ENCODE measurements at places on chromosomes 7 and 10.

DNA sequence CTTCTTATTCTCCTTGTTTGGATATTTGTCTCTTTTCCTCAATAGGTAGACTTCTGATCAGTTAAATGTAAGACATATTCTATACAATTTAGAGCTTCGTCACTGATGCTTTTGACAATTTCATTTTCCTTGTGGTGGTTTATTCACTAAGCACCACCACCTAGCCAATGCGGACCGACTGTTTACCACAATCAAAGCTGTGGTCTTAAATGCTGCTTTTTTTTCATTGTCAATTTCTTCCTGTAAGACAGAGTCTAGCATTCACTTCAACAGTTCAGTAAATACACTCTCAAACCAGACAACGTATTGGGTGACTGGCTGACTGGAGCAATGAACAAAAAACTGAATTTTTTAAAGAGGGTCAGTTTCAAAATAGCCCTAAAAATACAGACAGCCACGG is 239.0 kb downstream of the DNAJB6 start:
- DNase-seq = no peak

DNA sequence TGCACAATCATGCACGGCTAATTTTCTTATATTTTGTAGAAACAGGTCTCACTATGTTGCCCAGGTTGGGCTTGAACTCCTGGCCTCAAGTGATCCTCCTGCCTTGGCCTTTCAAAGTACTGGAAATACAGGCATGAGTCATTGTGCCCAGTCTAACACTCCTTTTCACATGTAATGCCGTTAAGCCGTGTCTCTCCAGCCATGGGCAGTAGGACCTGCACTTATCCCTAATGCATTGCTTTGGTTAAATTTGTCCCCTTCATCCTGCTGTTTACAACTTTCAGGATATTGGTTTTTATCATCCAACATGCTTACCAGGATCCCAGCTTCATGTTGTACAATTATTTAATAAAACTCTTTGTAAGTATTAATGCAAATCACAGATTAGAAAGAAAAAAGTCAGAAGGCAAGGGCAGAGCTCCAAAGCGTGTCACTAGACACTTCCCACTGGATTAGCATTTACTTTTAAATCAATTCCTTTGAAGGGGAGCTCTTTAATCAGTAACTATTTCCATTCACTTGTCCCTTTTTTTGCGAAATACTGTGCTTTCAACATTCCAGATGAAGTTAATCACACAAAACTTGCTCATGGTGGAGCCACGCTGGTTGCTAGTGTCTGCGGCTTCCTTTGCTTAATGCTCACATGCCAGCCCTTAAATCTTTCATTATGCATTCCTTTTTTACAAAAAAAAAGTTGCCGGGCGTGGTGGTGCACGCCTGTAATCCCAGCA is 256.0 kb upstream of the AUTS2 start:
- DNase-seq = no peak

DNA sequence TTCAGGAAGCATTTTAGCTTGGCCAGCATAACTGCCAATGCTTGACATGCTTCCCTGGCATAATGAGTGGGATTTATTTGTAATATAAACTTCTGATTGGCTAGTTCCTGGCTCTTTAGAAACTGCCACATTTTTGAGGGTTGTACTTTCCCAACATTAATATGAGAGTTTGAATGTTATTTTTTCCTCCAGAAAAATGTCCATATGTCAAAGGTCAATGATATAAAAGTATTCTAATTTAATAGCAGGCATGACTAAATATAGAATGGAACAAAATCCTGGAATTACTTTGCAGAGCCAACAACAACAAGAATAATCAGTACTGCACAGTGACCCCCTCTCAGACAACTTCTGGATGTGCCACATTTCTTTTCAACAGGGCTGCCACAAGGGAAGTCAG is 352.6 kb downstream of the PRPF18 start:
- no peak for DNase-seq

DNA sequence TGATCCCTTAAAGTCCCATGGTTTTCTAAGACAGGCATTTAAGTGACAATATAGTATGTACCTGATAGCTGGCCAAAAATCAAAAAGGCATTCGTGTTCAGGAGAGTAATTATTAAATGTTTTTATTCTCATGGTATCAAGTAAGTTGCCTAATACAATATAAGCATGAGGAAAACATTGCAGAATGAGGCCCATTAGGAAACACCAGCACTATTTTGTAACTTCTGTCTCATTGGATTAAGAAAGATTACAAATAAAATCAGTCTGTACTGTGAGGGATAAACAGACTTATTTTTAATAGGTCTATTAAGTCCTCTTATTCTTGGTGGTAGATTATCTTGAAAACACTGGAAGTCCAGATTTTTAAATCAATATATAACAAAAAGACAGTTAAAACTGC is 110.1 kb downstream of the SNX13 start:
- DNase-seq = no peak

DNA sequence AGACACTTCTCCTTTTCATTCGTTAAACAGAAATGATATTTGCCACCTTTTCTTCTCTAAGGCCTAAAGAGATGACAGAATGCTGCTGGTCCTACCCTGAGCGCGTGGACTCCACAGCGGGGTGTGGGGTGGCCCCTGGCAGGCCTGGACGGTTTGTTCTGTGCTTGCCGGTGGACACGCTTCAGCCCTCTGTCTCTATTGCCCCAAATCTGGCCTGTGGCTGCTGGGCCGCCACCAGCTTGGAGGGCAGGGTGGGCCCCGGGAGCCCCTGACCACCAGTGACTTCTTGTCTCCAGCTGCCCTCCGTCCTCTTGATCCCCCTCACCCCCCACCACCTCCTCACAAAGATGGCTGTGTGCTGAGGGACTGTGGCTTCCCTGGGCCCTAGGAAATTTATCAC is 5.7 kb downstream of the CHST3 start:
- DNase-seq = no peak

GRCh38 chr7:4123346-4123745 is 558.7 kb upstream of the FOXK1 start:
- no peak for DNase-seq

- DNase-seq = no peak
These were observed 59.2 kb downstream of the WIPF3 start for GRCh38 chr7:29865526-29865925.

GRCh38 chr10:120746001-120746777 is 105.0 kb upstream of the WDR11 start:
- no peak for DNase-seq

- peak; percentile 16 for DNase-seq
These were observed 58.9 kb downstream of the FRMPD2 start for GRCh38 chr10:48215486-48216203.

- no peak for DNase-seq
These were observed 303.5 kb downstream of the AHR start for GRCh38 chr7:17601921-17602320.

- no peak for DNase-seq
These were observed 43.3 kb downstream of the PAPSS2 start for GRCh38 chr10:87702973-87703294.

DNA sequence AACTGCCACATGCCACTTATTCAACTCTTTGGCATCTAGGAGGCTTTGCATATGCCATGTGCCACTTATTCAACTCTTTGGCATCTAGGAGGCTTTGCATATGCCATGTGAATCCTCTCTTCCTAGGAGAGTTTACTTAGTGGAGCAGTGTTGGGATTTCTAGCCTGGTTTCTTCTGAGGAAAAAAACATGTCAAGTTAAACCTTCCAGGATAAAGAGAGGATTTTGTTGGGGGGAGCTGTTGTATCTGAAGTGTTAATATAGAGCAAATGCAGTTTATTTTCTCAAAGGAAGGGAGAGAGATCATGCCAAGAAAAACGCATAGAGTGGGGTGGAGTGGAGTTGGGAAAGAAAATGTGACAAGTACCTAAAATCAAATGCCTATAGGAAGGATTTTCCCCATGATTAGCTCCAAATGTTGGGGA is 91.5 kb downstream of the MCU start:
- DNase-seq = no peak

GRCh38 chr7:2398506-2398905 is 4.9 kb upstream of the CHST12 start:
- DNase-seq = no peak

DNA sequence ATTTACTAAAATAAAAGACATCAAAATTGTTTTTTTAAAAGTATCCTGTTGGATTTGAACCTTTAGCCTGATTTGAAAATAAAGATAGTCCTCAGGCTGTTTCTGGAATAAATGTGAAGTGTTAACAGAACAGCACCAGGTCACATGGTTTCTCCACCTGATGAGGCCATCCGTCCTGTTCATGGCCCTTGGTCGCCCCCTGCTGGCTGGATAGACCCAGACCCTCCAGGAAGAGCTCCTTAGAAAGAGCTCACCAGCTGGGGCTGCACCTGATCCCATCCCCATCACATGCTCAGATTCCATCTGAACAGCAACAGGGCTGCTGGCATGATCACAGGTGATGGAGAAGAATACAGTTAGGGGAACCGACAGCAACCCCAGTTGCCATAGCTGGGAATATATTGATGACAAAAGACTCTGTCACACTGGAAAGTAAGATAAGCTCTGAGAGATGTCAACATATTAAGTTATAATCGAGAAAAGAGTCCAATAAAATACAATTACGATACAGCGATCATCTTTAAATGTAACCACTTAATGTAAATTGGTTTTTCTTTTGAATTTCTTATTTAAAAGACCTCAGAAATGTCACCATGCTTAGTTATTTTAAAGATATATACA is 4.8 kb downstream of the OR2A14 start:
- peak; percentile 49 for DNase-seq

DNA sequence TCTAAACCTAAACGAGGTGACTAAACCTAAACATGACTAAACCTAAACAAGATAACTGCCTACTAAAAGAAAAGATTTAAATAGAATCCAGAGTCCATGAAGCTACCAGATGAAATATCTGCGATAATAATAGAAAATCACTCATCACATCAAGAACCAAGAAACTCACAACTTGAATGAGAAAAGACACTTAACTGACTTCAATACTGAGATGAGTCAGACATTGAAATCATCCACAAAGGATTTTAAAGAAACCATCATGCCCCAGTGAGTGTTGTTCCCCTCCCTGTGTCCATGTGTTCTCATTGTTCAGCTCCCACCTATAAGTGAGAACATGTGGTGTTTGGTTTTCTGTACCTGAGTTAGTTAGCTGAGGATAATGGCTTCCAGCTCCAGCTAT is 416.0 kb downstream of the CALN1 start:
- DNase-seq = no peak

- DNase-seq = no peak
These were observed 299.4 kb downstream of the SNX13 start for GRCh38 chr7:17640730-17641377.

GRCh38 chr10:6894405-6894804 is 314.3 kb upstream of the PRKCQ start:
- no peak for DNase-seq

DNA sequence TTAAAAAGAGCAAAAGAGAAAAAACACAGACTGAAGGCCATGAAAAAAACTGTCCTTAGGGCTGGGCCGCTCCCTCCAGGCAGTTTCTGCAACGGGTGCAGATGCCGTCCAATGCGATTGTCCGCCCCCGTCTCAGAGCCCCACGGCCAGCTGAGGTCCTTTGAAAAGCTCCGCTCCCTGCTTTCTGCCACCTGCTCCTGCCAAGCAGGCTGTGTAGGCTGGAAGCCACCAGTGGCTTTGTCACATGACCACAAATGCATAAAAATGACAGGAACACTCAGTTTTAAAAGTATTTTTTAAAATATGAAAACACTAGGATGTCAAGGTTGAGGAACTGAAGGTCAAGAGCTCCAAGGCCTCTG is 71.7 kb downstream of the AMZ1 start:
- peak; percentile 71 for DNase-seq

GRCh38 chr10:122140941-122141623 is 130.0 kb upstream of the BTBD16 start:
- no peak for DNase-seq

DNA sequence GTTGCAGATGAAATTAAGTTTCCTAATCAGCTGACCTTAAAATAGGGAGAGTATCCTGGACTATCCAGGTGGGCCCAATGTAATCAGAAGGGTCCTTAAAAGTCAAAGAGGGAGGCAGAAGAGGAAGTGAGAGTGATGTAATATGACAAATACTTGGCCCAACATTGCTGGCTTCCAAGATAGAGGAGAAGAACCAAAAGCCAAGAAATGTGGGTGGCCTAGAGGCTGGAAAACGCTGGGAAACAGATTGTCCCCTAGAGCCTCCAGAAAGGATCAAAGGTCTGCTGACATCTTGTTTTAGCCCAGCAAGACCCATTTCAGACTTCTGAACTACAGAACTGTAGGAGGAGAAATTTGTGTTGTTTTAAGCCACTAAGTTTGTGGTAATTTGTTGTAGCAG is 79.7 kb upstream of the NOBOX start:
- DNase-seq = no peak

- DNase-seq = no peak
These were observed 27.8 kb downstream of the CHST15 start for GRCh38 chr10:124065382-124066125.

- DNase-seq = no peak
These were observed at the start of gene SFTPD for GRCh38 chr10:79948976-79949722. TSS of gene SFTPD (minus strand) at chr10:79949105. CDS start at chr10:79946659, 2,446 bp downstream.

DNA sequence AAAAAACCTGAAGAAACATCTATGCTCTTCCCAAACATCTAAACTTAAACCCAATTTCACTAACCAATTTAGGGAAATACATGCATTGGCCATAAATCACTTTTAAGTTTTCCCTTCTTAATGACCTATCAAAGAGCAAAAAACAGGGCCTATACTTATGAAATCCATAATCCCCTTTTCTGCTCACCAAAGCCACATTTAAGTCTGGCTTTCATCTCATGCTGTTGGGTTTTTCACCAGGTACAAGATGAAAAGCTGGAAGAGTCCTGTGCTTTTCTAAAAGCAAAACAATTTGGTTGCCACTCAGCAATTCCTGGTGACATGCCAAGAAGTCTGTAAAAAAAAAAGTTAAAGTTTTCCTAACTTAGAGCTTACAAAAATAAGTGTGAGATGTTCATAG is 92.6 kb downstream of the HPSE2 start:
- DNase-seq = no peak

GRCh38 chr10:71465551-71466252 is 69.0 kb downstream of the CDH23 start:
- no peak for DNase-seq

DNA sequence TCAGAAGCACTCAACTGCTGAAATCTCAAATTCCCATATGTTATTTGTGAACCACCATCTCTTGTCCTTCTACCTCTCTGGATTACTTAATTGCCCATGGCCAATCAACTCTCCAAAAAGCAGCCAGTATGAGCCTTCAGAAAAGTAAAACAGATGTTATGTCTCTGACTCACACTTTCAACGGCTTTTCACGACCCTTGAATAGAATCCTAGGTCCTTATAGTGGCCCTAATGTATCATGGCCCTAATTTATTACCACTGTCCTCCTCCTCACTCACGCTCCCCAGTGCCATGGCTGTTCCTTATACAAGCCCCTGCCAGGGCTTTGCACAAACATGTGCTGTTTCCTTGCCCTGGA is 20.0 kb downstream of the ZNF438 start:
- peak; percentile 4 for DNase-seq

DNA sequence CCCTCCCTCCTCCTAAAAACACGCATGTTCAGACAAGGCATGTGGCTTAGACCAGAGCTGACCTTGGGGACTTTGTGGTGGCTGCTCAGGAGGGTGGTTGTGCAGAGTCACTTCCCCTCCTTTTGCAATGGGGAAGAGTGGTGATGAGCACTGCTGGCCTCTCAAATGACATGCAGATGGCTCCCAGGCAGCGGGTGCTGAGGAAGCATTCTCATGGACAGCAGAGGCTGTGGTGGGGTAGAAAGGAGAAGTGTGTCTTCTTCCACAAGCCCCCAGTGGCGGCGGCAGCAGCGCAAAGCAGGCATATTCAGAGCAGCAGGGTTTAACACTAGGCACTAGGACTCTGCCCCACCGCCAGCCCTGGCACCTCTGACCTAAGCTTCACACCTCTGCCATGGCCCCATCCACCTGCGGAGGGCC is 105.9 kb upstream of the ANLN start:
- no peak for DNase-seq
